ENCODE measurements at places on chromosomes 13 and 19. TPM values are rescaled to one million over a fixed set of nuclear protein-coding genes. Genes with fewer than 3 reads are reported as not detected.

- no peaks in the 10 kb centered on the region for H3K27me3 ChIP-seq
- H3K4me1 ChIP-seq, result no peaks in the 10 kb centered on the region
- no peak overlapping the region for H3K4me3 ChIP-seq
- no peaks in the 10 kb centered on the region for H3K36me3 ChIP-seq
Measured at GRCh38 chr13:48888613-48889012, 87.1 kb upstream of the FNDC3A start.

DNA sequence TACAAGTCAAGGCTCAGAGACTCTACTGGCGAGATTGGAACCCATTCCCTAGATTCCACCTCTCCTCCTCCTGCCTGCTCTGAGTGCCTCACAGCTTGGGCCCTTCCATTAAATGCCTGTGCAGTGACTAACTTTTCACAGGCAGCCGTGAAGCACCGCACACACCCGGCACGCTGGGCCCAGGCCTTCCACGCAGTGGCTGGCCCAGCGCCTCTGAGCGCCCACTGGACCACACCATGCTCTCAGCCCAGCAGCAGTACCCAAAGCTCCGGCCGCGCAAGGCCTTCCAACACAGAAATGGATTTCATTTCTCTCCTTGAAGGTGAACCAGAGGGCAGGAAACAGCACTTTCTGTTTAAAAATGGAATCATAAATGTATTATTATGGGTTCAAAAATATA, 26.0 kb downstream of the RAB20 start:
- H3K27me3 ChIP-seq, result no peaks in the 10 kb centered on the region
- no peak overlapping the region for H3K4me3 ChIP-seq
- no peak for DNase-seq
- no peaks in the 10 kb centered on the region for H3K36me3 ChIP-seq
- no peak overlapping the region for H3K27ac ChIP-seq
- H3K4me1 ChIP-seq, result no peaks in the 10 kb centered on the region

GRCh38 chr19:11102944-11103343, 13.7 kb downstream of the LDLR start:
- H3K27ac ChIP-seq, result no peak overlapping the region
- no peaks in the 10 kb centered on the region for H3K4me1 ChIP-seq
- H3K27me3 ChIP-seq, result no peaks in the 10 kb centered on the region
- DNase-seq, result no peak
- H3K4me3 ChIP-seq, result no peak overlapping the region

- H3K4me1 ChIP-seq, result no peaks in the 10 kb centered on the region
- DNase-seq, result no peak
- H3K36me3 ChIP-seq, result no peaks in the 10 kb centered on the region
- no peaks in the 10 kb centered on the region for H3K27me3 ChIP-seq
Measured at GRCh38 chr13:33577007-33577406, 240.9 kb upstream of the RFC3 start.

Gene C3
- total RNA-seq, result 3,831 TPM
